ENCODE measurements at places on chromosomes 5 and 9.

GRCh38 chr5:38455796-38456330 lies 100.6 kb downstream of the LIFR start:
- no peak for DNase-seq

GRCh38 chr5:59117320-59117719 lies 534.4 kb downstream of the RAB3C start:
- DNase-seq, result no peak

DNA sequence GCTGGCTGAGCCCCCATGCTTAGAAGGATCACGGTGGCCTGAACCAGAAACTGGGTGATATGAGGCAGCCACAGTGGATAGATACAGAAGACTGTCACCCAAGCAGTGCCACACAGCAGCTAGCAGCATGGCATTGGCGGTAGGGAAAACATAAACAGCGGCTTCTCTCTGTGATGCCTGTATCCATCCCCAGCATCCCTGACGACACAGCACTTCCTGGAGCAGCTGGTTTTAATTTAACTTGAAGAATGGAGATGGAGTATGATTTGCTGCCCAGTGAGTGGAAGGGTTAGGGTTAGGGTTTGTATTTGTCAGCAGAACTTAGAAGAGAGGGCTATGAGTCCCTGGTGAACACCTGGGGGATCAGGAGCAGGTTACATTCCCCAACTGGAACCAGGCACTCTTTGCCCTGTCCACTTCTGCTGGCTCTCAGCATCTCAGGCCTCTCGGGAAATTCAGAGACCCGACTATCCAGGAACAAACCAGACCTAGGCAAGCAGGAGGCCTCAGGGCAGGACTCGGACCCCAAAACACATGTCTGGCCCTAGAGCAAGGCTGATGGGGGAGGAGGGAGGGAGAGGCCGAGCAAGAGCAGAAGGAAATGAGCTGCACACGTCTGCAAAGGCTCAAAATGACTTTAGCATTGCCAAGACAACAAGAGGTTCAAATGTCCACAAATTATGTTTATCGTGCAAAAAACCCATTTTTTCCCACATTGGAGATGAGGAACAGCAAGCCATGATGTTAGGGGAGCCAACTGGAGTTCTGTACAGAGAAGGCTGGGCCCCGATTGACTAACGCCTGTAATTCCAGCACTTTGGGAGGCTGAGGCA lies 6.5 kb upstream of the GGTA1 start:
- DNase-seq, result no peak

GRCh38 chr9:137402746-137403145 lies 20.2 kb downstream of the EXD3 start:
- DNase-seq, result no peak

GRCh38 chr9:97510797-97511654 lies 9.6 kb downstream of the TMOD1 start:
- DNase-seq, result no peak

DNA sequence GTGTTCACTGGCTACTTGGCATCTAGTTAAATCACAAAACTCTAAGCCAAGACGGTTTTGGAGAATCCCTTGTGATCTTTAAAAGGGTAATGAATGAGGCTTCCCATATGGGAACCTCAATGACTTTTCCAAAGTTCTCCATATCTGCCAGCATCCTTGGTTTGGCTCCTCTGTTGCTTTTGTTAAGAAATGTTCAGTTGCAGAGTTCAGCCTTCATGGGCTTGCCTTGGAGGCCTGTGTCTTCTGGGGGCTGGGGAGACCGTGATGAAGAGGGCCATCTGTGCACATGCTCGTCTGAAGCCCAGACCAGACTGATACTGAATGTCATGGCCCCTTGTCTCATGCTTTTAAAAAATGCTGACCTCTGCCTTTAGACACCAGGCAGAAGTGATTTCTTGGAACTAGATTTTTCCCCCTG lies 84.3 kb downstream of the RAI14 start:
- DNase-seq, result no peak

- no peak for DNase-seq
Measured at GRCh38 chr9:94867842-94868312, 141.4 kb downstream of the AOPEP start.

GRCh38 chr9:29322240-29322639 lies 1749.0 kb upstream of the C9orf72 start:
- no peak for DNase-seq

GRCh38 chr5:169917500-169917899 lies 62.8 kb downstream of the INSYN2B start:
- no peak for DNase-seq

DNA sequence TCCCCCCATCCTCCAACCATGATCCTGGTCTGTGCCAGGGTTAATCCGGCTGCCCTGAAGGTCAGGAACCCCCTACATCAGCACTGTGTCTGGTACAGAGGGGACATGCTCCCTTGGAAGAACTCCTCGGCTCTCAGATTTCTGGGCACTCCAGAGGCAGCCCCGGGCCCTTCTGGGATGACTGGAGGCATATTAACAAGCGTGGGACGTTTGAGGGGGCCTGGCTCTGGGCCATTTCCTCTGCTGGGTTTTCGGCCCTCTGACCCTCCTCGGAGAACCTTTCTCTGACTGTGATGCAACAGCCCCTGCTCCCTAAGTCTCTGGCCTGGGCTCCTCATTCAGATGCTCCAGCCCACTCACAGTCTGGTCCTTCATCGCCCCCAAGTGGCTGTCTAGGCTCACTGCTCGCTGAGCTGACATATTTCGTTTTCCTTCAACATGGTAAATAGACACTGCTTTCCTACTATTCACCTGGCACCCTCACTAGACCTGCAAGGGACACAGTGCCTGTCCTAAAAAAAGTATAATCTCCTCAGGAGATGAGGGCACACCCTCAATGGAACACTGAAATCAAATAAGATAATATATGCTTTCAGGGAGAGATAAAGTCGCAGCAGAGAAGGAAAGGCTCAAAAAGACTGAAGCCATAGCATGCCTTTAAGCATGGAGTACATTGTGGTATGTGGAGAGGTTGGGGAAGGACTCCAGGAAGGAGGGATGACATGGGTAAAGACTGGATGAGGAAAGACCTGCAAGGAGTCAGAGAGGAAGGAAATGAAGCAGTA lies 404.7 kb upstream of the TRPC7 start:
- no peak for DNase-seq

DNA sequence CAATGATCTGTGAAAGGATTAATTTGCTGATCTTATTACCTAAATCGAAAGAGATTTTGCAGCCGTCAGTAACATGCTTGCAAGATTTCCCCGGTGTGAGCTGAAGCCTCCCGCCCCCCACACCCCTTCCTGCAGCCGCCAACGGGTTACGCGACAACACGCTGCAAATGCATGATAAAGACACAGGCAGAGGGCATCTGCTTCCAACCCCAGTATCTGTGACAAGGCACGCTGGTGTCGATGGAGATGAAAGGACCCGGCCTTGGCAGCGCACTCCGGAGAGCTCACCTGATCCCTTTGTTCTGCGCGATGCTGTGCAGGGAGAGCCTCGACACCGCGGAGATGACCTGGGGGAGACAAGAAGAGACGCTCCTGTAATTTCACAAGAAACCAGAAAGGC lies 122.9 kb upstream of the SARDH start:
- DNase-seq, result no peak

GRCh38 chr5:90941002-90941720 lies 382.6 kb downstream of the ADGRV1 start:
- no peak for DNase-seq

DNA sequence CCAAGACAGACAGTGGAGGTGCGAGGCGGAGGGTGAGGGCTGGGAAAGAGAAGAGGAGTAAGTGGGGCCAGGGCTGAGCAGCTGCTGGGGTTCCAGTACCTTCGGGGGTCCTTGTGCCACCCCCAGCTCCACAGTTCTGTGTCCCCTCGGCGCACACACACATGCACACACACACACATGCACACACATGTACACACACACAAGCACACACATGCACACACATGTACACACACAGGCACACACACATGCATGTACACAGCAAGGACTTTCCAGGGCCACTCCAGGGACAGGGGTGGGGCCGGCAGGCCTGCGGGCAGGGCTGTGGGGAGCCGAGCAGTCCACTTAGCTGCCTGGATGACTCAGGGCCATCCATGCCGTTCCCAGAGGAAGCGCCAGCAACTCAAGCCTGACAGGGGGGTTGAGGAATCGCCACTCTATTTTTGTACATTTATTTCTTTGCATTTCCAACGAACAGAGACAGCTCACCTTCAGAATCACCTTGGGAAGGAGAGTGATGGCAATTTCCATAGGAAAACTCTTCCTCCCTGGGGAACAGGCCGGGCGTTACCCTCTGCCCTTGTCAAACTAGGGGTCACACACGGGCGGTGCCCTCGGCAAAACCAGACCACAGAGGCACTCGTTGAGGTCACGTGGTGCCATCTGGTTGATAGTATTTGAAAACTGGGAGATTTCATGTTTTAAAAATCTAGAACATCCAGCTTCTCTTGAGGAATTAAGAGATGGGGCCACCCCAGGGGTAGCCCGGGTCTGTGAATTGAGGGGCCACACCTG lies 135.7 kb downstream of the ADAMTS2 start:
- no peak for DNase-seq

- DNase-seq, result no peak
Measured at GRCh38 chr9:14314929-14315874, 1.3 kb upstream of the NFIB start.

GRCh38 chr5:164577742-164578141 lies 1072.3 kb downstream of the MAT2B start:
- no peak for DNase-seq

DNA sequence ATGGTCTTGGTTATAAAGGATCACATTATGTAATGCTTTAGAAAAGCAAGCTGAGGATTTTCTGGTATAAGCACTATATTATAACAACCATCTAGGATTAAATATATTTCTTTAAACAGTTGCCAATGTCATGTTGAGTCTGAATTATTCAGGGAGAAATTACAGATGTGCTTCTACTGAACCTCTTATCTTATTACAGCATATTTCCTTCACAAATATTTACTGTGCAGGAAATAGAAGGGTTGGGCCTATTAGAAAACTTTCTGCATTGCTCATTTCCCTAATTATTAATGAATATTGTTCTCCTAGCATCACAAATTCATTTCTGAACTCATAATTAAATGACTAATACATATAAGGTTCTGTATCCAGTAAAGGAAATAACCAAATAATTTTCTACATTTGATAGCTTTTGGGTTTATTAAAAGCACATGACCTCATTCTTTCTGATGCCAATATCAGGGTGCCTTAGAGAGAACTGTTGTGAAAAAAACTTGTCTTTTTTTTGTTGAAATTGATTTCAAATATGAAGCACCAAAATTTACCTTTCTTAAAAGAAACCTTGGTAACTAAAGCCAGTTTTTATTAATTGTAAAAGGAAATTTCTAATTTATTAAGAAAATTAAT lies 476.8 kb upstream of the PTGER4 start:
- DNase-seq, result no peak

- no peak for DNase-seq
Measured at GRCh38 chr5:52893105-52893504, 96.0 kb upstream of the ITGA2 start.

GRCh38 chr9:89218040-89218928 lies 39.7 kb upstream of the SHC3 start:
- no peak for DNase-seq

- DNase-seq, result no peak
Measured at GRCh38 chr5:57696825-57697570, 214.4 kb upstream of the ACTBL2 start.

Data from esophagus squamous epithelium (tissue), 5 donors.